DMS 273 treated with DMSO at 0.1 percent for 48 hours (cell line): ENCODE measurements at places on chromosomes 12 and 14.

GRCh38 chr12:95982602-95983001, 13.5 kb downstream of the HAL start:
- no peak for DNase-seq

- no peak for DNase-seq
Observed at GRCh38 chr14:91061056-91061887, 831 bp upstream of the RPS6KA5 start.

- DNase-seq, result no peak
Observed at GRCh38 chr14:32706721-32707519, 231.8 kb upstream of the NPAS3 start.

DNA sequence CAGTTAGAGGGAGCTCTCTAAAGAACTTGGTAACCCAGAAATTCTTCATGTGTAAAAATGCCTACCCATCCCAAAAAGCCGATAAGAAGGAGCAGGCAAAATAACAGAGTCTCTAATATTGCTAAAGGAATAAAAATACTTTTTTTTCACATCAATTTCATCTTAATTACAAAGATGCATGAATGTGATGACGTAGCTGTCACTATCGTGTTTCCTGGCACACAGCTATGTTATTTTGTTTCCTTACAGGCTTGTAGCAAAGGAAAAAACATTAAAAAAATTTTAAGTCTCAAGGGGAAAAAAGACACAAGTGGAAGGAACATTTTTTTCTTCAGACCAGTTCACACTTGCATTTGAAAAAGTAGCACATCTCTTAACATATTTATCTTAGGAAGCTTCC, 10.3 kb upstream of the LGALS3 start:
- DNase-seq, result no peak

DNA sequence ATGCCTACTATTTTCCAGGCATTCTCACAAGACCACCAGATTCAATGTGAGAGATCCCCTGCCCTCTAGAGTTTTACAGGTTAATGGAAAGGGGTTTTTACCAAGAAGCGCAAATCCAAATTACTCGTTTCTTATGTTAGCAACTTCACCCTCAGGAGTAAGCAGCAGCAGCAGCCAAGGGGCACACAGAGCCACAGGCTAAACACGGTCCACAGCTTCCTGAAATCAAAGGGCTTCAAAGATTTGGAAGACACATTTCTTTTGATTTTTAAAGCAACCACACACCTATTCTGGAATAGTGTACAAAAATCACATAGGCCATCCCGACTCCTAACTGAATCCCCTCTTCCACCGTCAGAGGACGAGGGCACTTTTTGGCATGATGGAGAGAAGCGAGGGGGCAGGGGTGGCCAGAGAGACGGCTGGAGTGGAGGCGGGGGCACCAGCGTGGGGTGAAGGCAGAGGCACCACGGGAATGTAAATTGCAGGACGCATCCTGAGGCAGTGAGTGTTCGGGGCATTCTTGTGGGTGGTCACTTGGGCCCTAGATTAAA, 107.0 kb downstream of the ARF6 start:
- DNase-seq, result no peak

DNA sequence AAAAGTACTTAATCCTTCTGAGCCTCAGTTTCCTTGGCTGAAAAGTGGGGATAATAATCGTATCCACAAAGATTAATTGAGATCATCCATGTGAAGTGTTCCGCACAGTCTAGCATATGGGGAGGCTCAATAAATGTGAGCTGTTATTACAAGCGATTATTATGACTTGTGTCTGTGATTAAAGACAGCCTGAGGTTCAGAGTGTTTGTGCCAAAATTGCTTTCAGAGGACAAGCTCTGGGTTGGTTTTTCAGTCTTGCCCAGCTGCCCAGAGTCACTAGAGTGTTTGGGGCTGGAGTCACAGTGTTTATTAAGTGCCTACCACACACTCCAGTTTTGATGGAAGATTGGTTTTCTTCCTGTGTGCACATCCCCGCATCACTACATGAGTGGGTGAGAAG, 53.5 kb downstream of the NTF3 start:
- DNase-seq, result no peak

DNA sequence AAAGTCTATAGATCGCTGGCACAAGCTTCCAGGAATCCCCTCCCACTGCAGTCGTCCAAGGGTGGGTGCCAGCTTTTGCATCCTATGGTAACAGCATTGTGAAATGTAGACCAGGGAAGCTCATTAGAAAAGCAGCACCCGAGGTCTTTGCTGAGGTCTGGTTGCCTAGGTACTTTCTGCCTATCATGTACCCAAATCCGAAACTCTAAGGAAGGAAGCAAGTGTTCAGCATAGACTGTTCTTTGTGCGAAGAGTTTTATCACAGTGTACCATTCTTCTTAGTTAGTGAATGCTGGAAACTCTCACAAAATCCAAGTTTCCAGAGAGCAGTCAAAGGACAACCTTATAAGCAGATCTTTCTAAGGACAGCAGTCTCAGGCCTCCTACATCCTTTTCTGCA, 1532.7 kb upstream of the TMEM132C start:
- DNase-seq, result no peak

GRCh38 chr12:72540811-72541210, 268.6 kb downstream of the TRHDE start:
- no peak for DNase-seq
